ENCODE measurements at places on chromosomes 4 and X.

DNA sequence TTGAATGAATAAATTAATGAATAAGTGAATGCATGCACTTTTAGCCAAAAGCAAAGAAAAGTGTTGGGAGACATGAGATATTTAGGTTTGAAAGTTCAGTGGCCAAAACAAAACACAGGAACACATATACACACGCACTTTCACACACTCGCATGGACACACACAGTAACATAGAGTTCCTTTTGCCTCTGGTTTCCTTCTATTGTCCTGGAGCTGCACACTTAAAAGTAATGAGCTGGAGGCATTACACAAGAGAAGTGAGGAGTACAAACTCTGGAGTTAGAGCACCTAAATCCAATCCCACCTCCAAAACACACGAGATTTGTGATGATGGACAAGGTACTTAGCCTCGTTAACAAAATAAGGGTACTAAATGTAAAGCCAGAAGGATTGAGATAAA lies 18.7 kb downstream of the PPA2 start:
- no peak for DNase-seq

DNA sequence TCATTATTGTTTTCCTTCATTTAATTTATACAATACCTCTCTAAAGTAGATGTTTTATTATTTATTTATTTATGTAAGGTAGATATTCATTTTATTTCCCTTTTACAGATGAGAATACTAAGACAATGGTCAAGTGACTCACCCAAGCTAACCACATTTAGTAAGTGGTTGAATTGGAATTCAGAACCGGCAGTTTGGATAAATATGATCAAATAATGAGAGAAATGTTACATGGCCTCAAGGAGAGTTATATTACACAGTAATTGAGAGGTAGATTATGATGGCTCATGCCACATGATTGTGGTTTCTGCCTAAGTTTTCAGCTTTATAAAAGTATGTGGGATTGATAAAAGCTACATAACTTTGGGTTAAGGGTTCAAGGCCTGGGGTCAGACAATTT lies 239.4 kb upstream of the BOD1L1 start:
- no peak for DNase-seq

DNA sequence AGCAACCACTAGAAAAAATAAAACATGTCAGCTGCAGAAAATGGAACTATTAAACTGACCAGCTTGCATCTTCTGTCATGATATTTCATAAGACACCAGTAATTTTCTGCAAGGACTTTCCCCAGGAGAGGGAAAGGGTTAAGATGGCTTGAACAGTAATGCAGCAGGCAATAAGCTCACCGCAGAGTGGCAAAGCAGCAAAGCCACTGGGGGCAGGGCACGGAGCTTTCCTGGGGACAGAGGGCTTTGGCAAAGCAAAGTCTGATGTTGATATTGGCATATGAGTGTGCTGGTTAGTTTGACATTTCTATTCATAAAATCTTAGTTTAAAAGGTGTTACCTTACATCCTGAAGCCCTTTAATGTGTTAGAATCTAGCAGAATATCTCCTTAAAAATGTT lies 55.1 kb upstream of the NAP1L5 start:
- DNase-seq, result no peak

GRCh38 chrX:39627257-39627656 lies 470.5 kb downstream of the BCOR start:
- no peak for DNase-seq

DNA sequence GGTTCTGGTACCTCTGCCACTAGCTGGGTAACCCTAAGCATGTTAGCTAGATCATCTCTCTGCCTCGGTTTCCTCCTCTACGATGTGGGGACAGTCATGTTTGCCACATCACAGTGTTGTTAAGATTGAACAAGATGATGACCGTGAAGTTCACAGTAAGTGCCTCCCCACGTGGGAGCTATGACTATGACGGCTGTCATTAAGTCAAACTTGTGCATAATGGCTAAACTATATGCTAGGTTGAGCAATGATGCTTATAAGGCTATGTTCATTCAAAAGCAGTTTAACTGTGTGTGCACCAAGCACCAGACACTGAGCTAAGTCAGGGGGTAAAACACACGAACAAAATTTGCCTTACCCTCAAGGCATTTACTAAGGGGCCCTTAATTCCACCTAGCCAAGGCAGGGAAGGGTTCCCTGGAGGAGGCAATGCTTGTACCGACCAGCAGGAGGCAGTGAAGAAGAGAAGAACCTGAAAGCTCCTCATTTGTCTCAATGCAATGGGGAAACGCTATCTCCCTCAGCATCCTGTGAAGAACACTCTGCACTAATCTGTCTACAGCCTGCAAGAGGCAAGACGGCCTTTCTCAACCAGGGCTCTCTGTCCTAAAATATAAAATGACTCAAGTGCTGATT lies 52.9 kb downstream of the MAP7D2 start:
- DNase-seq, result no peak

GRCh38 chr4:170374770-170375169 lies 285.0 kb upstream of the AADAT start:
- DNase-seq, result no peak

DNA sequence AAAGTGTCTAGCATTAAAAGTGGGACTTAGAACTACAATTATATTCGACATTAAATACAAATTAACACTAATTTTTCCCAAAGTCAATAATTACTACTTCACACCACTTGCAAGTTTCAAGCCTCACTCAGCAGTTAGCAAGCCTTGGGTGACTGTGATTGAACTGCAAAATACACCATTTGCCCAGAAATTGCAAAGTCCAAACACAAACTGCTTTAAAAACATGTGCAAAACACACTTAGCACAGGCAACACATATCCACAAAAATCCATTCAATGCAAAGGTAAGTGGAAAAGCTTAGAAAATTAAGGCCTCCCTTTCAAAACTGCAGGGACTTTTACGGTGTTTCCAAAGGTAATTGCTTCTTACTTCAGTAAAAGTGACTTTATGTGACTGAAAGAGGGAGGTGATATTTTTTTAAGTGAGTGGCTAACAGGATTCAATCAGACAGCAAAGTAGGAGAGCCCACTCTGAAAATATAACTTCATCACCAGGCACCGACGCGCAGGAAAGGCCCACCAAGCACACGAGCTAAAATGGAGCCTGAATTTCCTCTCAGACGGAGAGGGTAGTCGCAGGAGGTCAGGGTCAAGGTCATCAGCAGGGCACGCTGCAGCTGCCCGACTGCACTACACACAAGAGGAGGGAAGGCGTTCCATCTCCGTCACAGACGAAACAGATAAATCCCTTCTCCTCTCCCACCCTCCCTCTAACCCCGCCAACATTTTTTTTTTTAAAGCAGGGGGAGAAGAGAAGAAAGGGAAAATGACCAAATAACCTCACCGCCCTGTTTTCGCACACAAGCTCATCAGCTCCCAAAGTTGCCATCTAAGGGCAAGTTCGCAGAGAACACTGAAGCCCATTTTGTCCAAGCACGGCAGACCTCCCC lies 3.1 kb downstream of the ZNF827 start:
- no peak for DNase-seq

DNA sequence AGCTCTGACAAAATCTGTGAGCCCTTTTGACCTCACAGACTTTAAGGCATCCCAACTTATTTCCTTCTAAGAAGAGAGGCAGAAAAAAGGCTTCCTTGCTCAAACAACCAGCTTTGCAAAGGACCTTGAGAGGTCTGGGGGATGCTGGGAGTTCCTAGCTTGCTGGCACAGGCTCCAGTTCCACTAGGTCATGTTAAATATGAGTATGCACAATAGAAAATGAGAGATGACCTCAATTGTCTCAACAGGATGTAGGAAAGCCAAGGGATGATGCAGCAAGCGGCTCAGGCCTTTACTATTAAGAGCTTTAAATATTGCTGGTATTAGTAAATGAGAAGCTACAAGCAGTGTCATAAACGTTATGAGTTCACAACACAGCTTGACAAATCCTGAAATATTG lies 13.3 kb upstream of the ZNF827 start:
- DNase-seq, result no peak

GRCh38 chr4:97911236-97911906 lies 231.9 kb downstream of the STPG2 start:
- no peak for DNase-seq

- DNase-seq, result no peak
Measured at GRCh38 chr4:1410491-1411325, 4.5 kb upstream of the NKX1-1 start.

- no peak for DNase-seq
Measured at GRCh38 chr4:167906851-167907250, 185.5 kb upstream of the ANXA10 start.

GRCh38 chrX:9019151-9019550 lies 14.8 kb downstream of the FAM9B start:
- DNase-seq, result no peak

DNA sequence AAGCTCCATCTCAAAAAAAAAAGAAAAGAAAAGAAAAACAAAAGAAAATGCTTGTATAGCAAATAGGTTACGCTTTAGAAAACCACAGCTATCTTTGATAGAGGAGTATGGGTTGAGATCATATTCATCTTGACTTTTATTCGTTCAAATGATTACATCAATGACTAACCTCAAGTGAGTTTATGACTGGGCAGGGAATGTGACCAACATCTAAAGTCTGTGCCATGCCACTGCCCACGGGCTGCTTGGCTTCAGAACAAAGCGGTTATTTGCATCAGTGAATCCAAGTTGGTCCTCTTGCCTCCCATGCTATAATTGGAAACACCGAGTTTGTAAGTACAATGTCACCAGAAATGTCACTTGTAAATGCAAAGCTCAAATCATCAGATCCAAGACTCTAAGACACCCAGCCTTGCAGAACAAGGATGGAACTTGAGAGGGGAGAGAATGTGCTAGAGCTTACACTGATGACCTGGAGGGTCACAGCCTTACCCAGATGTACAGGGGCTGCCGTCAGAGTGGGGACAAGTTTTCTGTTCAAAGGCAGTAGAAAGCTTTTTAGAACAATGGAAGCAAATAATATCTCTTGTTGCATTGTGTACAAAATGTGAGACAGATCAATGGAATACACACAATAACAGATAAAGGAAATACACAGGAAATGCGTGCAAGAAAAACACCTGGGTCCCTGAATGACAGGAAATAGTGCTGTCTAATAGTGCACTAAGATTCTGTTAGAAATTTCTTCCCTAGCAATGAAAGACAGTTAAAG lies 8.4 kb upstream of the OPN1LW start:
- no peak for DNase-seq

- no peak for DNase-seq
Measured at GRCh38 chr4:26837993-26838842, 22.4 kb upstream of the STIM2 start.

GRCh38 chrX:151031391-151031975 lies 48.3 kb downstream of the HMGB3 start:
- no peak for DNase-seq

GRCh38 chr4:16717266-16717970 lies 181.0 kb downstream of the LDB2 start:
- no peak for DNase-seq

Data from NCI-H1417 treated with DMSO at 0.1 percent for 48 hours (cell line).